Jurkat, Clone E6-1 (cell line): ENCODE measurements at places on chromosomes 12 and 14.
A peak's percentile ranks its signal among the peaks of the same experiment; 100 is the strongest.

DNA sequence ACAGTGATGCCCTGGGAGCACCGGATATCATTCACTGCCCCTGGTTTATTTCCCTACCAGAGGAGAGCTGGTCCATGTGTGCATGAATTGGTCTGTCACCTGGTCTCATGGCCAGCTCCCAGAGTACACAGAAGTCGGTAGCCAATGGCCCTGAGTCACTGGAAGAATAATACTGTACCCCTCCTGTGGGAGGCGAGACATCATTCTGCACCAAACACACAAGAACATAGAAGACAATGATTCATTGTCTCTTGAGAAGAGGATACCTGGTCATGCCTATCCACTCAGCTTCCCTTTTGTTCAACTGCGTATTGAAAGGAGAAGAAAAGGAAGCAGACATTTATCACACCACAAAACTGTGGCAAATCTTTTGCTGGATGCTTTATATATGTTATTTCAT is 216.2 kb downstream of the DPF3 start:
- no peak for DNase-seq

GRCh38 chr12:112747501-112747900 is 44.0 kb upstream of the RPH3A start:
- no peak for DNase-seq

GRCh38 chr12:93585247-93585646 is 12.8 kb downstream of the SOCS2 start:
- DNase-seq, result no peak

- DNase-seq, result no peak
These were observed 24.6 kb downstream of the LIN7A start for GRCh38 chr12:80912901-80913770.

- DNase-seq, result no peak
These were observed 253.7 kb downstream of the DUSP6 start for GRCh38 chr12:89098441-89099112.

- no peak for DNase-seq
These were observed 71.8 kb upstream of the SLC35F4 start for GRCh38 chr14:57937676-57938075.

DNA sequence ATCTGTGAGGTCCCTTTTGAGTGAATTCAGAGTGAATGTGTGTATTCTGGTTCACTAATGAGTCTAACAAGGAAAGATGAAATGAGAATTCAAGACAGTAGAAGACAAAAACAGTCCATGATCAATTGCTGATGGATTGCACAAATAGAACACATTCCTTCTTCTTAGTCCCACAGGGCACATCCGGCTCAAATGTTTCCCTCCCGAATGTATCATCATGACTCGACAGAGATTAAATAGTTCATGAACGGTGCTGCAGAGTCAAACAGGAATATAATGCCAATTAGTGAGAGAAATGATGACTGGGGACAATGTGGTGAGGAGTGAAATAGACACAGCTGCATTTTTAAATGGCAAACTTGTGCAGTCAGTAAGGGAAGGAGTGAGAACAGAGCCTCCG is 11.5 kb upstream of the SFSWAP start:
- no peak for DNase-seq

GRCh38 chr12:110304061-110304551 is 23.1 kb downstream of the ATP2A2 start:
- no peak for DNase-seq

DNA sequence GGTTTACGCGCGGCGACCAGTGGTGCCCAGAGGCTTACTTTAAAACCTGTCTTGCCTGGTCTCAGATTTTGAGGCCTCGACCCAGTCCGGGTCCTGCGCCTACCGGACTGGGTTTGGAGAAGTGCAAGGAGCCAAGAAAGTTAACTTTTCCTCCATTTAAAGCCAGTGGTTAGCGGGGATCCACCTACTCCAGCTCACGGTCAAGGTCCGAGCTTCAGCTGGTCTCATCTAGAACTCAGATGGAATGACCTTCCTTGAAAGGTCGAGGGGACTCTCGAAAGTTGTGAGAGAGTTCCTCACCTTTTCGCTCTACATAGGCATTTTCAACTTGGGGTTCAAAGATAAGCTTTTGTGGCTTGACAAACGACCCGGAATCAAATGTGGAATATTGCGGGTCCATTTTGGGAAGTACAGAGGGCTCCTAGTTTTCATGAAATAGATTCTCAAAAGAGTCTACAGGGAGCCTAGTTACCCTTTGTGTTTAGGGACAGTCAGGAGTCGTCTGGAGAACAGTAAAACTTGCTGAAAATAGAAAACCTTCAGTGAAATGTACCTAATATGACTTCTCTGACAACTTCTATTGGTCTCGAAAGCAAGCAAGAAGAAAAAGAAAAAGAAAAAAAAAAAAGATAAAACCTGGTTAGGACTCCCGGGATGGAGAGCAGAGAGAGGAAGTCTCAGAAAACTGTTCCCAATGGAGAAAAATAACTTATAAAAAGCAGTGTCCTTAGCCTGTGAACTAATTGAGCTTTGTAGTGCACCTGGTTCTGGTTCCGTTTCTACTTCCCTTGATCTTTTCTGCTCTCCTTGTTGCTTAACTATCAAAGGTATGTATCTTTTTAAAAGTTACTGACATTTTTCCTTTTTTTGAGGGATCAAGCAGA is 1.4 kb downstream of the KCNMB4 start:
- no peak for DNase-seq

DNA sequence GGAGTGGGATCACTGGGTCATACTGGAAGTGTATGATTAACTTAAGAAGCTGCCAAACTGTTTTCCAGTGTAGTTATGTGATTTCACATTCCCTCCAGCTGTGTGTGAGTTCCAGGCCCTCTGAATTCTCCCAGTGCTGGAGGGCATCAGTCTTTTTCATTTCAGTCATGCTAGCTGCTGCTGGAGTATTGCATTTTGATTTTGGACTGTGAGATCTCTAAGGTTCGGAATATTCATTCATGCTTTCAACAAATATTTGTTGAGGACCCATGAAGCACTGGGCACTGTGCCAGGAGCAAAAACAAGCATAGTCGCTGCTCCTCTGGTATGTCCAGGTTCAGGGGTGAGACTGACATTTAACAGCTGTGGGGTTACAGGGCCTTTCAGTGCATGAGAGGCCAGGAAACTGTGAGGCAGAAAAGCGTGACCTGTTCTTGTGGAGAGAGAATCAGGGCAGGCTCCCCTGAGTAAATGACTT is 133.2 kb downstream of the SCARB1 start:
- no peak for DNase-seq

DNA sequence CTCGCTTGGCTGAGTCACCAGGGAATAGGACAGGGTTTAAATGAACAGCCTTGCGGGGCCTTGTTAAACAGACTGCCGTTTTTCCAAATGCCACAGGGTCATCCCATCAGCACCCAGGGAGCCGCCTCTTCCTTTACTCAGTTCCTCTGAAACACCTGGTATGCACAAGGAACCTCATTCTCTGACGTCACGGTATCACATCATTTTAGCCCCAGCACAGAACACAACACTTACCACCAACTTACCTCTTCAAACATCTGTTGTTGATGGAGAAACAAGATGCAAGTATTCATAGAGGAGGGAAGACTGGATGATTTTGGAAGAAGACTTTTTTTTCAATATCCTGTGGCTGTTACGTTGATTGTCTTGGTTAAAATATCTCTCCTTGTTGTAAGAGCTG is 535.3 kb upstream of the TMEM132C start:
- DNase-seq, result no peak

- DNase-seq, result peak; percentile 14
These were observed 731.9 kb downstream of the NRXN3 start for GRCh38 chr14:78902010-78902623.

DNA sequence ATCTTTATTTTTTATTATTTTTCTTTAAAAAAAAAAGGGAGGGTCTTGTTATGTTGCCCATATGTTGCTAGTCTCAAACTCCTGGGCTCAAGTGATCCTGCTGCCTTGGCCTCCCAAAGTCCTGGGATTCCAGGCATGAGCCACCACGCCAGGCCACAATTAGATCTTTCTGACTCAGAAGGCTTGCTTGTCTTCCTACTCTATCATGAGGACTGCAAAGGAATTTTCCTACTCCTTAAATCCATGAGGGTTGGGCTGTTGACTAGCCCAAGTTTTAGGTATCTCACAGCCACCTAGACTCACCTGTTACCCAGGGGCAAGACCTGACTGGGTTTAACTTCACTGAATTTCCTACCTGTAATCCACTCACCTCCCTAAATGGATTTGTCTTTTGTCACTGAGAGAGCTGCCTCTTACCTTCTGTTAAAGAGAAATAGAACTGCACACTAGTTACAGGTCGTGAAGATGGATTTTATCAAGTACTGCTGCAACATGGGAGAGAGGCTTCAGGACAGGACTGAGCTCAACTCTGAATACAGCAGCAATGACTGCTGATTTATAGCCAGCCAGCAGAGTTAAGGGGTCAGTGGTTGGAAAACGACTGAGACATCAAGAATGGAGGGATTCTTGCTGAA is 72.3 kb downstream of the B4GALNT3 start:
- DNase-seq, result no peak
